ENCODE measurements at places on chromosomes 5 and 9. TPM values are rescaled to one million over a fixed set of nuclear protein-coding genes. Genes with fewer than 3 reads are reported as not detected.
A peak's percentile ranks its signal among the peaks of the same experiment; 100 is the strongest.

DNA sequence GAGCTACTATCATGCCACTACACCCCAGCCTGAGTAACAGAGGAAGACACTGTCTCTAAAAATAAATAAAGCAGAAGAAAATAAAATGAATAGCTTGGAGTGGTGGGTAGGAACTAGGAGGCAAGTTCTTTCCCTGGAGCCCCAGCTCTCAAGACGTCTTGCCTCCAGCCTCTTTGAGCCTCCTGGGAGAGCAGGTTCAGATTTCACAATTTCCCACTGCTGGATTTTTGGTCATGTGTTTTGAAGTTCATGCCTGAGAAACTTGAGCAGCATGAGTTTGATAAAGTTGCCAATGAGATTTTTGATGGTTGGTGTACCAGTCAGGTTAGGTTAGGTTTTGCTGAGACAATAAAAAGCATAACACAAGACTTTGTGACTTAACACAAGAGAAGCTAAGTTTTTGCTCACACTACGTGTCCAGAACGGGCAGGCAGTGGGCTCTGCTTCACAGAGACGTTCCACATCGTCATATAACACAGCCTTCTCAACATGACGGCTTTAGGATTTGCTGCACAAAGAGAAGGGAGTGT lies 4.1 kb upstream of the CCDC69 start:
- DNase-seq: no peak

DNA sequence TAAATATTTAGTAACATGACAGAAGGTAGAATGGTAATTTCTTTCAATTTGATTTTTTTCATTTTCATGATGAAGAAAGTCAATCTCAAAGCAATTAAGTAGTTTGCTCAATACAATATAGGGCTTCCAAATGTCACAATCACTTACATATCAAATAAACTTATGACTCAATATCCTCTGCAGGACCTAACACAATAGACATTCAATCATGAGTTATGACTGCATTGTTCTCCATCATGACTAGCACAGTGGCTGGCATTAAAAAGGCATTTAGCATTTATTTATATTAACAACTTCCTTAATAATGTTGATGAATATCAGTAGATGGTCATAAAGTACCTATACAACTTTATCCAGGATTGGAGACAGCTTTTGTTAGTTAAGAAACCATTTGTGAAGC lies 1499.6 kb downstream of the EFNA5 start:
- peak; percentile 6 for DNase-seq

DNA sequence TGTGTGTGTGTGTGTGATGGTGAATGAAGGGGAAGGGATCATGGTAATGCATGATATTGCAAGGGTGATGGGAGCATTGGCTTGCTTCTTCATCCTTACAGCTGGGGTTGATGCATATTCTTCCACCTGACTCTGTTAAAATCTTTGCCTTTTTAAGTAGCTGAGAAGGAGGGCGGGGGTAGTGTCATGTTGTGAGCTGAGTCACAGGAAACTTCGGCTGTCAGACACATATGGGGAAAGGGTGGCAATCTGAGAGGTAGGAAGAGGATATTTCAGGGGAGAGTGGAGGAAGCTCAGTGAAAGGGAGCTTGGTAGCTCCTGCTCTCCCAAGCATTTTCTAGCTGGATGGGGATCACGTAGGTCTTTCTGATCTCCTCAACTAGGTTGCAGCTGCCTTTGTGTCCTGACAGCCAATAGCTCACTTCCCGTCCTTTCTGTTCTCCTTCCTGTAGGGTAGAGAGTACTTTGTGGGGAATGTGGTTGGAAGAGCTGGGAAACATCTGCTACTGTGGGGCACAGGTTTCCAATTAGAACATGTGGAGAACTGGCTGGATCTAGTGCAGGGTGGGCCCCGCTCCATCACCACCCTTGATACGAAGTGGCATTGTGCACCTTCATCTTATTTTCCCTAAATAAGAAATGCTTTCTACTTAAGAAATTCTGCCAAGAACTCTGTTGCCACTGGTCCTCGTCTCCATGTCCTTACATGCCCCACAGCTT lies 18.1 kb upstream of the CLK4 start:
- DNase-seq: peak; percentile 88

TAF11L10 gene
- not detected for total RNA-seq
